ENCODE measurements at places on chromosomes 1 and 21. TPM values are rescaled to one million over a fixed set of nuclear protein-coding genes. Genes with fewer than 3 reads are reported as not detected.

URB2 gene
- 9.5 TPM for total RNA-seq

NPR1 gene
- 0.05 TPM for total RNA-seq

C4BPA gene
- not detected for total RNA-seq

SPATA21 gene
- total RNA-seq, result not detected

TTC34 gene
- 0.18 TPM for total RNA-seq
